ENCODE measurements at places on chromosomes 16 and 17. TPM values are rescaled to one million over a fixed set of nuclear protein-coding genes. Genes with fewer than 3 reads are reported as not detected.

DNA sequence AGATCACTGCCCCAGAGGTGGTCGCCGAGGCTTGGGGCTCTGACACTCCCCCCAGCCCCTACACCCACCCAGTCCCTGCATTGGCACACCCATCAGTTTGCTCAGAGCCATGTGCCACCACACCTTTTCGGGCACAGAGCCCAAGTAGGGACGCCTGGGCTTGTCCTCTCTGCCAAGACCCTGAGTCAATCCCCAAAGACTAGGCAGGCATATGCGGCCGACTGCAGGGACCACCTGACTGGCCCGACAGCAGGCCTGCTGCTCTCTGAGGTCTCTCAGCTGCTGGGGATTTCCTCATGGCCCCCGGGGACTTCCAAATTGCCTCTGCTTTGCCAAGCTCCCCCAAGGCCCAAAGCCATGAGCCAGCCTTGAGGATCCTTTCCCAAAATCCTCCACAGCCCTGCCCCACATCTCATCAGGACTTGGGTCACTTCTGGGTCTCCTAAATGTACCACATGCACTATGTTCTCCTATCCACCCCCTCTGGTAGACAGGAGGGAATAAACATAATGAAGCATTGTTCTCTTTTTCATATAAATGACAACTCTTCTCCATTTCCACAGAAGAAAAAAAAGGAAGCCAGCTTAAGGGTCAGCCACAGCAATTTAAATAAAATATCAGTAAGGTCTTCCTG lies 30.6 kb downstream of the MYO18A start:
- no peak for DNase-seq

- DNase-seq, result no peak
These were observed 611.9 kb upstream of the CDH11 start for GRCh38 chr16:65733721-65734120.

TP53TG3 gene
- not detected for polyA plus RNA-seq

DNA sequence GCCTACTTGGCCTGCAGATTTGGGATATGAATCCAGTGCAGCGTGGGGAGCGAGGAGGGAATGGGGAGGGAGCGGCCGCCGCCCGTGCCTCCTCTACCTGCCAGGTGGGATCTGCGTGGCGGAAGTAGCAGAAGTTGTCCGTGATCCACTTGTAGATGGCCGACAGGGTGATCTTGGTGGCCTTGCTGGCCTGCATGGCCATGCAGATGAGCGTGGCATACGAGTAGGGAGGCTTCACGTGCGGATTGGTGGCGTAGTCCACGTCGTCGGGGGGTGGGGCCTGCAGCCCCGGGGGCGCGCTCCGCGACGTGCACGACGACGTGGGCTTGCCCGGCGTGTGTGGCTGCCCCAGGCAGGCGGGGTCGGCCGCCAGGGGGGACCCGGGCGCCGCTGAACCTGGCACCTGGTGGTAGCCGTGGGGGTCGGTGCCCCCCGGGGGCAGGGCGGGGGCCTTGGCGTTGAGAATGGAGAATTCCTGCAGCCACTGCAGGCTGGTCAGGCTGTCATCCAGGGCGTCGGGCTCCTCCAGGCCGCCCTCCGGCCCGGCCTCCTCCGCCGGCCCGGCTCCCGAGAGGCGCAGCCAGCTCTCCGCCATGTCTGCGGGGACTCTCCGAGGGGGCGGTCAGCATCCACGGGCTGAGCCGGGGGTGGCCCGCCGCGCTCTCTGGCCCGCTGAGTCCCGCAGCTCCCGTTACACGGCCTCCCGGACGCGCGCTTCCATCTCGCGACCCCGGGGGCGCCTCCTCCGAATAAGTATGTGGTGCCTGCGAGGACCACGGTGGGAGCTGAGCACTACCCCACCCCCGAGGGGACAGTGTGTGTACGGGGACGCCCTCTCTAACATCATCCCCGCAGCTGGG lies 1.0 kb downstream of the FOXJ1 start:
- no peak for DNase-seq

GRCh38 chr17:75392559-75392958 lies 12.9 kb downstream of the GRB2 start:
- no peak for DNase-seq

DNAI2 gene
- not detected for polyA plus RNA-seq

Data from AG04450 (cell line).